Sciatic nerve (tissue), 2 donors: ENCODE measurements at places on chromosomes 13 and 19. TPM values are rescaled to one million over a fixed set of nuclear protein-coding genes. Genes with fewer than 3 reads are reported as not detected.

Gene GDF15
- total RNA-seq, result 8.3 TPM

Gene SIGLEC8
- 0.49 TPM for total RNA-seq

Gene CACNA1A
- 37.4 TPM for total RNA-seq

Gene ATP4B
- not detected for total RNA-seq

Gene ZNF699
- total RNA-seq, result 10.7 TPM

Gene PSG1
- not detected for total RNA-seq

Gene PPP1R37
- 19.3 TPM for total RNA-seq

Gene IGFL3
- total RNA-seq, result not detected

Gene ZNF534
- 2.3 TPM for total RNA-seq

Gene FCER2
- 3.7 TPM for total RNA-seq

Gene TMEM38A
- total RNA-seq, result 3.5 TPM

Gene CPB2
- total RNA-seq, result not detected

Gene MIA
- total RNA-seq, result 173 TPM
